HepG2 (cell line): ENCODE measurements at places on chromosomes 4 and X. TPM values are rescaled to one million over a fixed set of nuclear protein-coding genes. Genes with fewer than 3 reads are reported as not detected.

ADH4 gene
- 24.3 and 24.5 TPM in 2 replicates for polyA plus RNA-seq

IL1RAPL1 gene
- polyA plus RNA-seq: 0.04 TPM in 1 of 2 replicates, not detected in the other

GAB3 gene
- 0.01 TPM in 1 of 2 replicates, not detected in the other for polyA plus RNA-seq

NHS gene
- polyA plus RNA-seq: 0.01 TPM in 1 of 2 replicates, not detected in the other

GRCh38 chrX:1781766-1782165 is 166.9 kb downstream of the ASMT start:
- no peak for DNase-seq

GRCh38 chrX:23013366-23013765 is 13.6 kb downstream of the DDX53 start:
- no peak for DNase-seq

DNA sequence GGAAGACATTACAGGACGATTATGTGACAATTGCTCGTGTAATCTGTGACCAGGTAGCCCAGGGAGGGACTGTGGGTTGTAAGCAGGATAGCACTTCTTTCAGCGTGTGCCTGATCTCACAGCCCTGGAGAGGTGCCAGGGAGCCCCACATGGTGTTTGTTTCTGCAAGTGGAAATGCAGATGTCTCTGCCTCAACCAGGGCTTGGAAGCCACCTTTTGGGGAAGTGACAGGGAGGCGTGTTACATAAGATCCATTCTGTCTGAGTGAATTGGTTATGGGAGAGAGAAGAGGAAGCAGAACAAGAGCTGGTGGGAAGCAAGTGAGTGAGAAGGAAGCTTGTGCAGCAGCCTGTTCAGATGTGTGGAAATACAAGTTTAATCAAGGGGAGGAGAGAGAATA is 104.5 kb upstream of the GATB start:
- no peak for DNase-seq

DNA sequence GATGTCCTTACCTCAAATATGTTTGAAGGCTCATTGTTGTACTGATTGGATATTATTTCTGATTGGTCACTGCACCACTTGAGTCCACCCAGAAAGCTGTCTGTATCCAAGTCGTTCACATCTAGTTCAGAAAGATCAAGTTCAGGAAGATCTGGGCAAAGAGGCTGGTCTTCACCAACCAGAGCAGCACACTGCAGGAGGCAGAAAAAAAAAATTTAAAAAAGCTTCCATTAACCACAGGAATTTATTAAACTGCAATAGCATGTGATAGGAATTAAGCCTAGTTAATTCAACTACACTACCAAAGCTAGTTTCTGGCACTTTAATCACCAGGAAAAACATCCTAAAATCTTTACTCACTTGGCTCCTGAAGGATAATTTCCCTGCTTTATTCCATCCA is 5.1 kb downstream of the PPARGC1A start:
- DNase-seq: no peak

GRCh38 chr4:176957353-176958118 is 164.8 kb upstream of the VEGFC start:
- no peak for DNase-seq

DNA sequence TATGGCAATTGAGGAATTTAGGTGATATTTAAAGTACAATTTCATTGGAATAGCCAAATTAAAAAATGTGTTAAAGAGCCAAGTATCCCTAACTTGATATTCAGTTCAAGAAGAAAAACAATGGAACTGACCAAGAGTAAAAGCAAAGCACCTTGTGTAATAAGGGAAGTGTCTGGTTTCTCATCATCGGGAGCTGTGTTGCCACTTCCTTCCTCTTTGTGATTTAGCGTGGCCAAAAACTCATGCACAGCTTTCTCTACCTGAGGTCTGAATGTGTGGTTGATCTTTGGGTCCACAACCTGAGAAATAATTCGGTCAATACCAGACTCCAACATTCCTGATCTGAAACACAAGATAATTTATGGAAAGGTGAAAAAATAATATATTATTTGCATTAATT is 12.4 kb downstream of the BOD1L1 start:
- DNase-seq: no peak

GRCh38 chrX:80808881-80809411 is 731 bp downstream of the BRWD3 start:
- DNase-seq: no peak

DNA sequence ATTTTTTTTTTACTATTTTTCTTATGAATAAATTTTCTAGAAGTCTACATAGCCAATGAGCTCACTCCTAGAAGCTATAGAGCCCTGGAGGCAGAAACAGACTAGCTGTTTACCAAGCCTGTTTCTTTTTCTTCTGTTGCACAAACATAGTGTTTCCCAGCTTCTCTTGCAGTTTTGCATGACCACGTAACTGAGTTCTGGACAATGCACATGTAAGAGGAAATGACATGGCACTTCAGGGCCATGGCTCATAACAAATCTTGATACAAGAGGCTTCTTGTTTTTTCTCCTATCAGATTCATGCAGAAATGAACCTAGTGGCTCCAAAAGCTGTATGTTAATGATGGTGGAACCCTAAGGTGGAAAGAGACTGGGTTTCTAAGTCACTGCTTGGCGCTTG is 127.4 kb downstream of the ZNF330 start:
- DNase-seq: no peak

- no peak for DNase-seq
Observed at GRCh38 chr4:8046925-8047541, 107.4 kb upstream of the AFAP1 start.

GRCh38 chr4:8580321-8581093 is at the start of gene GPR78:
GPR78 (plus strand) TSS chr4:8580392; CDS start chr4:8580983, 591 bp downstream.
- DNase-seq: no peak
